SW480 (cell line): ENCODE measurements at places on chromosomes 3 and 15.

DNA sequence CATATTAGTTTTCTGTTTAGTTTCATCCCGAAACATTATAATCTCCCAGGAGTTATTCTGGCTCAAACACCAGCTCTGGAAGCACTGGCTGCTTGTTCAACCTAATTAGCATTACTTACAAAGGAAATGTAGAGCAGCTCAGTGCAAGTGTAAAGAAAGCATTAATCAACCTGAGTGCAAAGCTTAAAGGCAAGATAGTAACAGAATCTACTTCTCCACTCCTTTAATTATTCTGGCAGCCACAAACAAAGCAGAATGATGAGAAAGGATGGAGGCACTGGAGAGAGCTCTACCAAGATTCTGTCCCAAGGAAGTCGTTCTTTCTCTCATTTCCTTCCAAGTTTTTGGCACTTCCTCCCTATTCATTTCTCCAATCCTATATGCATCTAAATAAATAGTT lies 1384.0 kb downstream of the ZPLD1 start:
- DNase-seq: no peak

GRCh38 chr3:24498796-24499195 lies 4.1 kb upstream of the THRB start:
- DNase-seq: no peak

- no peak for DNase-seq
Measured at GRCh38 chr15:26325495-26325894, 447.4 kb downstream of the GABRB3 start.

DNA sequence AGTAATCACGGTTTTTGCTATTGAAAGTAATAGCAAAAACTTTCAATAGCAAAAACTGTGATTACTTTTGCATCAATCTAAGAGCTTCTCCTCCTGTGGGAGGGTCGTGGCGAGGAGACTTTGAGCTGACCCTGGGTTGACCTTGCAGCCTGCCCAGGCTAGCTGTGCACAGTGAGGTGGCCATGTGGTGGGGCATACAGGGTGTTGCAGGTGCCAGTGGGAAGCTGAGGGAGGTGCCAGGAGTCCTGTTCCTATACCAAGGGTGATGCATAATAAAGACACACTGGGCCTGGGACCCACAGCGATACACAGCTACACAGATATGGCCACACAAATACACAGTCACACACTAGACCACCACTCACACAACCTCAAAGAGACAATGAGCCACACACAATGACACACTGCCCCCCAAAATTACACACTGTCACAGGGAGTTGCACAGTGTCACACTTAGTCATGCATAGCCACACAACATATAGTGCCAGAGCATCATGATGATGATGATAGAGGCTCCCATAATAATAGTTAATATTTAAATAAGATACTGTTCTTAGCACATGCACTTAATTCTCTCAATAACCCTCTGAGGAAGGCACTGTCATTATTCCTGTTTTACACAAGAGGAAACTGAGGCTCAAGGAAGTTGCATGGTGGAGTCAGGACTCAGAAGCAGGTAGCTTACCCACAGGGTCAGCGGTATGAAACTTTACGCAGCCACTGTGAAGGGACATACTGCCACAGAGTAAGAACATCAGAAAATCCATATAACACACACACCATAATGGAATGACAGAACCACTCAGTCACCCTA lies 6.3 kb downstream of the PLCD1 start:
- no peak for DNase-seq

DNA sequence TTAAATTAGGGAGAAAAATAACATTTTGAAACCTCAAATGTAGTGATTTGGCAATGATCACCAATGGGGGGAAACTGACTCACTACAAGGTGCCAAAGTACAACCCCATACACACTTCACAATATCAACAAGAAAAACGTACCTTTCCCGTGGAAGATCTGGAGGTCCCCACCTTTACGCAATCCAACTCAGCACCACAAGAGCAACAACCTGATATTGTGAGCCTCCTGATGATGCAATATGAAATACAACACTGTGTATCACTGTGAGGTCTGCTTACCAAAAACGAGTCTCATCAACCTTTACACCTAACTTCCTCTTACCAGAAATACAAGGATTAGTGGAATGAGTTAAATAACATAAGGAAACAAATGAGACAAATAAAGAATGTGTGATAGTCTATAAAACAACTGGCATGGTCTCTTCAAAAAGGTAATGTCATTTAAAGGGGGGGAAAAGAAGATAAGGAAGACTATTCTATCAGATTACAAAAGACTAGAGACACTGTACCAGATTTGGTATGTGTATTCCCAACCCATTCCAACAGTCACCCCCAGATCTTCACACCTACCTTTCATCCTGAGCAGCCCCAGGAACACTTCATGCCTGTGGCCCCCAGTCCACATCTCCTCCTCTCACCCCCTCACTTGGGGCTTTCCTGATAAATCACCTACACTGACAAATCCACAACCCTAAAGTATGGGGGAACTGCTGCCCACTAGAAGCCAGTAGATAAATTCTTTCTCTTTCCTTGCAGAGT lies 27.7 kb downstream of the DLG1 start:
- no peak for DNase-seq

DNA sequence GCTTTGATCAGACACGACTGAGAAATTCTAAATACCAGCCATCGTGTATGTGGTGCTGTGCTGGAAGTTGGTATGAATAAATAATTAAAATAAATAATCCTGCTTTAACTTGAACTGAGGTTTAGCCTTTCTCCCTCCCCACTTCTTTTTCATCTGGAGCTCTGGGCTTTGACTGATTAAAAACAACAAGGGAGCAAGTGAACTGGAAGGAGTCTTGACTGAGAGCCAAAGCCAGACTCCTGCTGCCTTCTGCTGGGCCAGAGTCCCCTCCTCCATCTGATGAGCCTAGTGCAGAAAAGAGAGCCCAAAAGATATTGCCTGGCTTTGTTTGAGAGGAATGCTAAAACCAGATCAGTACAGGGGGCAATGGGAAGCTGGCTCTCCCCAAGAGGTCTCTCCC lies 96.0 kb downstream of the CCNL1 start:
- DNase-seq: no peak

GRCh38 chr3:119898478-119899191 lies 116.7 kb downstream of the NR1I2 start:
- DNase-seq: no peak

GRCh38 chr3:123294296-123294938 lies 92.7 kb downstream of the SEC22A start:
- no peak for DNase-seq

DNA sequence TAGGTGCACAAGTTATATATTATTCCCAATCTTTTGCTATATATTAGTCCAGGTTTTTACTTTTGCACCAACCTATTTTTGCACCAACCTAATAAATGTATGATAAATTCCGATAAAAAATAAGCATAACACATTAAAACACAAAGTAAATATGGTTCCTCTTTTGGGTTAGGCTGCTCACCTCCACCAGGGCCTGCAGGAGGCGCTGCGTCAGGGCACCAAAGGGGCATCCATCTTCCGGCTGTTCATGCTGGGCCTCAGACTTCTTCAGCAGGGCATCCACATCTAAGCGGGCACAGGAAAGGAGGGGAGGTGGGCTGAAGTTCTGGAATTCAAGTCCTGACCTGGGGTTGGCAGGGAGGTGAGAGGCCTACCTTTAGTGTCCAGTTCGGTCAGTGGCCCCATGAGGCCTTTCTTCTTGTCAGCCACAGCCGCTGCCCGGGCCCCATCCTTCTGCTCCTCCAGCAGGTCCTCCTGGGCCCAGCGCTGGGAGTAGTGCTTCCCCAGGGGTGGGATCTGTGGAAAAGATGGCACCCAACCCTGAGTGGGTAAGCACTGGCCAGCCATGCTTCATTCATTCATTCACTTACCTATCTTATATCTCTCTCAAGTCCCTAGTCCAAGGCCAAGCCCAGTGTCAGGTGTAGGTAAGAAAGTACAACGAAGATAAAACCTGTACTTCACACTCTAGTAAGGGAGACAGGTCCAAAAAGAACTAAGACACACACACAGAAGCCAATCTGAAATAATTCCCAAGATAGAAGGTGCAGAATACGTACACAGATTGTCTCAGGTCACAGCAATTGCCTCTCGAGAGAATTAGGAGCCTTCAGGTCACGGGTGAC lies 5.2 kb downstream of the TADA3 start:
- DNase-seq: no peak

DNA sequence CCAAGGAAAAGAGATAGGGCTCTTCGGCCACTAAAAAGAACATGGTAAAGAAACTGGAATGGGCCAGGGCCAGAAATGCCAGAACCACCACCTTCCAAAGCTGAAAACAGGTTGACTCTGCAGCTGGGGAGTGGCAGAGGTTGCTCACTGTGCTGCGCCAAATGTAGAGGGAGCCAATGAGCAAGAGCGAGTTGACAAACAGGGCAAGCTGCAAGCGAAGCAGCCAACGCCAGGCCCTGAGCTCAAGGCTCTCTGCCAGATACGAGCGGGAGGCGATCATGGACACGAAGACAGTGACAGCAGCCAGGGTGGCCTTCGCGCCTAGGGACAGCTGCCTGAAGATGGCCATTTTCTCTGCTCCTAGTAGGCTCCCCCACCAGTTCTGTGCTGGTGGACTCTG lies 3.1 kb downstream of the GLB1 start:
- no peak for DNase-seq

- DNase-seq: no peak
Measured at GRCh38 chr15:88115486-88116152, 140.9 kb downstream of the NTRK3 start.

GRCh38 chr3:160447544-160447943 lies 2.0 kb downstream of the TRIM59 start:
- no peak for DNase-seq

DNA sequence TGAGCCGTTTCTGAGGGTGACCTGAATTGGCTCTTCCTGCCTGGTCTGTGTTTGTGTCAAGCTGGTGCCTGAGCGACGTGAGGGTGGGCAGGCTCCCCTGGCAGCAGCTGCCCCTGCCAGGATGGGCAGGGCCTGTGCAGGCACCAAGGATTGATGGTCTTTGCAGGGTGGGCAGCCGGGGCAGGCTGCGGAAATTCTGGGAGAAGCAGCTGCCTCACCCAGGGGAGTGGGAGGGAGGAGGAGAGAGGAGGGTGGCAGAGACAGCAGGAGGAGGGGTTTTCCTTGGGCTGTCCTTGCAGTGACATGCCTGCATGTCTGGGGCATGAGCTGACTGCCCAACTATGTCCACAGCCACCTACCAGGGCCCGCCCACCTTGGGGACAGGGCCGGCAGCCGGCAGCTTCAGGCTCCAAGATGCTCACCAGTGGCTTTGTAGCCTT lies 27.9 kb upstream of the SLC6A6 start:
- peak; percentile 45 for DNase-seq

DNA sequence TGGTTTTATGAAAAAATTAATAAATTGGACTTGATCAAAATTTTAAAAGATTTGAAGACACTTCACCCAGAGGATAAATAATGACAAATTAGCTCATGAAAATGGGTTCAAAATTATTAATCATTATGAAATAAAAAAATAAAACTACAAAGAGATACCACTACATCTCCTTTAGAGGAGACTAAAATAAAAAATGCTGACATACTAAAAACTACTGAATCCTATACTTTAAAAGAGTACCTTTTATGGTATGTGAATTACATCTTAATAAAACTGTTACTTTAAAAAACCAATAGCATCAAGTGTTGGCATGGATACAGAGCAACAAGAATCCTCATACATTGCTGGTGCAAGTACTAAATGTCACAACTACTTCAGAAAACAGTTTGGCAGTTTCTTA lies 46.0 kb upstream of the MYRIP start:
- no peak for DNase-seq

GRCh38 chr3:142445816-142446254 lies 2.0 kb downstream of the XRN1 start:
- no peak for DNase-seq

DNA sequence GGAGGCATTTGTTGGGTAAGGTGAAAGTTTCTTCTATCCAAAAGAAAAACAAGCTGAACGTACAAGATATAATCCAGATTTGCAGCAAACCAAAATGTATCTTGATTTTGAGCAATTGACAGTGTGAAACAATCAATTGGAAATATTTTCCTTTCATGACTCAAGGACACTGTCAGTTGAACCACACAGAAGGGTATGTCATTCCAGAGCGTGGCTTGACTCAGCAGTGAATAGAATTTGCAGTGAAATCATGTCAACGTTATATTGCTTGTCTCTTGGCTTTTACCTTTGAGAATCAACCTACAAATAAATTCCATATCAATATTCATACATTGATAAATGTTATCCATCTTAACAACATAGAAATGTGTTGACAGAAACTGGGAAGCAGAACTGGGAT lies 78.2 kb downstream of the TM2D3 start:
- DNase-seq: no peak

DNA sequence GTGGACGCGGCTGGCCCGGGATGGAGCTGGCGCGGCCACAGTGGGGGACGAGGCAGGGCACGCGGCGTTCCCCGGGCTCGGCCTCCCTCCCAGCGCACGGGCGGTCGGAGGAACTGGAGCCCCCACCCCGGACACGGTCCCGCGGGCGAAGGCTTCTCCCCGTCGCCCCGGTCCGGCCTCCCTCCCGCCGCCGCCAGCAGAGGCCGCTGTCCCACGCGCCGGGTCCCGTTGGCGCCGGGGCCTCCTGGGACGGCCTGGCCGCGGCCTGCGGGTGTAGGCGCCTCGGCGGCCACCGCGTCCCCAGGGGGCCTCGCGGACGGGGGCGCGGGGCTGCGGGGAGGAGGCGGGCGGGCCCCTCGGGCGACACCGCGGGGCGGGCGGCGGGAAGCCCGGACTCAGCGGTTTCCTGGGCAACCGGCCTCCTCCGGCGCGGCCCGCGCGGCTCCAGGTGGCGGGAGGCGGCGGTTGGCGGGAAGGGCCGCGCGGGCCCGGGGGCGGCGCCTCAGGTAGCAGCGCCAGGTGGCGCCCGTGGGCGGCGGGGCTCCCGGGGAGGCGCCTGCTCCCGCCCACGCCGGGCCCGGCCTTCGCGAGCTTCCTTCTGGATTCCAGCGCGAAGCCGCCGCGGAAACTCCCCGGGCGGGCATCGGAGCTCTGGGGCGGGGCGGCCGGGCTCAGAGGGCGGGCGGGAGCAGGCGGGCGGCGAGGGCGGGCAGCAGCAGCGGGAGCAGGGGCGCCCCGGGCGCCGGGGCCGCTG lies 26.7 kb downstream of the MELTF start:
- DNase-seq: peak; percentile 92

- peak; percentile 50 for DNase-seq
Measured at GRCh38 chr3:35965908-35966307, 326.6 kb downstream of the ARPP21 start.

DNA sequence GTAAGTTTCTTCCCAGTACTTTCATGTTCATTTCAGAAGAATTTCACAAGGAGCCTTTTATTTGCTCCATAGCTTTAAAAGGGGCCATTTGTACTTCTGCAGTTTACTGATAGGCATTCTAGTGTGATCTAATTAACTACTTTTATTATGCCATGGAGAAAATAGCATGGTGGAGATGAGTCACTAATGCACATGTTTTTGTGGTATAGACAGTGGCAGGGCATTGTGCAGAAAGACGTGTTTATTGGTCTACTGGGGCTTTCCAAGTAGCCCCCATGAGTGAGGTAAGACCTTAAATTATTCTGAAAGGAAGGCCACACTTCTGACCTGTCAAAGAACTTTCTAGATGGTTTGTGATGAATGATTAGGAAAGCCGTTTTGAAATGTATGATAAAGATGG lies 810.0 kb upstream of the NR2F2 start:
- peak; percentile 19 for DNase-seq

- peak; percentile 72 for DNase-seq
Measured at GRCh38 chr15:73196113-73196512, 143.8 kb downstream of the NEO1 start.
